ENCODE measurements at places on chromosomes 2 and 18.

GRCh38 chr2:216621292-216621691 is 11.9 kb upstream of the IGFBP2 start:
- DNase-seq, result no peak

DNA sequence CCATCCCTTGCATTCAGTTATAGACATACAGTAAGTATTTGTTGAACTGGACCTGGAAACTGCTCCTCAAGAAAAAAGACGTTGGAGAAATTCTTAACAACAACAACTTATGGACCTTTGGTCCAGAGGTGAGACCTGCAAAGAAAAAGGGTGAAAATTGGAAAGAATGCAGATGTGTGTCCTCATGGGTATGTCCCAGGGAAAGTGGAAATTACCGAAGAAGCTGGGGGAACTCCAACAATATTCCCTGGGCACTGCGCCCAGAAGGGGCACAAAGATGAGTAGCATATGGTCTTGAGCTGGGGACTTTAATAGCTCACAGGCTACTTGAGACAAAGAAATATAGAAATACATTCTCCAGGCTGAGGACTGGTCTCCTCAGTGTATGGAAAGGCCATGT is 35.5 kb upstream of the YWHAQ start:
- peak; percentile 66 for DNase-seq

GRCh38 chr2:165902934-165903333 is 50.6 kb downstream of the TTC21B start:
- peak; percentile 29 for DNase-seq

GRCh38 chr2:85661139-85661858 is 6.7 kb downstream of the SFTPB start:
- DNase-seq, result no peak

DNA sequence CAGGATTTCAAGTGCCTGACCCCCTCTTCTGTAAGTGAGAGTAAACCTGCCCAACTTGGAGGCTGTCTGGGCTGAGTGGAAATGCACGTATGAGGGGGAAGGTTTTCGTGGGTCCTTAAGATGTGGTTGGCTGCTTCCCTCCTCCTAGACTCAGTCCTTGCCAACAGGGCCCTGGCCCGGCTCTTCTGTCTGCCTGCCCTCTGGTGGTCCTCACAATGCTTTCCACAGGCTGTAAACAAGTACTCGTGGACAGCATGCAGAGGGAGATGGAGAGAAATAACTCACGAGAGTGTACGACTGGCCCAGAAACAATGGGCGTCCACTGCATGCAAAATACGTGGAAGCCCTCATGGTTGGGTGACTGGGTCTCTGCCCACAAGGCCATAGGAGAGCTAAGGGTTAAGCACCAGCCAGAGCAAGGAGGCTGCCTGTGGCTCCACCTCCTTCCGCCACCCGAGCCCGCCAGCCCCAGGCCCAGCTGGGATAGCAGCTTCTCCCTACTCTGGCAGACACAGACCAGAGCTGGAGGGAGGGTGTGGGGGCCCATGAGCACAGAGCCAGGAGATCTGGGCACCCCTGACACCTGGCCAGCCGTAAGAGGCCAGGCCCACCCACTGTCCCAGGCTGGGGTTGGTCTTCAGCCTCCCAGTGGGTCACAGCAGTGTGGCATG is 17.0 kb upstream of the ARHGEF4 start:
- DNase-seq, result no peak

GRCh38 chr2:23761638-23762037 is 165.3 kb downstream of the ATAD2B start:
- no peak for DNase-seq

GRCh38 chr2:148582679-148583511 is 61.7 kb upstream of the EPC2 start:
- peak; percentile 9 for DNase-seq

DNA sequence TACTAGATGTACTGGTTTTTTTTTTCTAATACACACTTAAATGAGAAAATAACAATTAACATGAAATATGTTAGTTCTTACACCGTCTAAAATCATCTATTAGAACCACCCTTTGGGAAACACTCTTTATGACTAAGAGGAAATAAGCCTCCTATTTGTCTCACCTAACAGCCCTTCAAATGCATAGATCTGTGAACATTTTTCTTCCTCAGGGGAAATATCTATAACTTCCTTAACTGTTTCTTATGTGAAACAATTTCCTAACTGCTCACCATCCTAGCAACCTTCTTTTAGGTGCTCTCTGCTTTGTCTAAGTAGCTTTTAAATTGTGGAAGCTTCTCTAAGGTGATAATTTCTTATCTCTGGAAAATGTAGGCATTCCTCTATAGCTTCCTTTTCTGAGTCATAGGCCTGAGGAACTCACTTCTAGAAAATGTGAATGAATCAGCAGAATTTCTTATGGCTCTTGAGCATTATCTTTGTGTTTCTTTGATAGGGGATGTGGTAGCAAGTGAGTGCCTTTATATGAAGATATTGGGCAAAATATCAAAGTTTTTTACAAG is 56.1 kb downstream of the CNTNAP5 start:
- no peak for DNase-seq

DNA sequence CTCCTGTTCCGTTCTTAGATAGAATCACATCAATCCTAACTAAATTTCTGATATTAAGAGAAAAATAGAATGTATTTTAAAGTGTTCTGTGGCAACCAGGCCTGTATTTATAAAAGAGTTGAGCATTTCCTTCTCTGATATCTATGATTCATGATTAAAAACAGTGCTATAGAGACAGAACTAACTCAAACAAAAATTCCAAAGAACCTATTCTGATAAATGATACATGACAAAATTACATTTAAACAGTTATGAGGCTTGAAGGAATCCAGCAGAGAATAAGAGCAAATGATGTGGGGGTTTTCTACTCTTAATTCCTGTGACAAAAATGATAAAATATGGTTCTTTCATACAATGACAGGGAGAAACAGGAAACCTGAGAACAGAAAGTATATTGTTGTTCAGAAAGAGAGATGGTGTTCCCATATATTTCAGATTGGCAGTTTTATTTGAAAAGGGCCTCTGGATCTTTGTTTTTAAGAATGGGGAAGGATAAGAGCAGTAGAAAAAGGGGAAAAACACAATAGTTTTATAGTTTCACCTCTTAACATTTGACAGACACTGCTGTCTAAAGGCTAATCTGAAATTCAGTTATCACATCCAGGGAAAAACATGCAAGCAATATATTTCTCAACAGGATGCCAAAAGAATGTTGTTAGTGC is 944.3 kb downstream of the LRP1B start:
- no peak for DNase-seq

DNA sequence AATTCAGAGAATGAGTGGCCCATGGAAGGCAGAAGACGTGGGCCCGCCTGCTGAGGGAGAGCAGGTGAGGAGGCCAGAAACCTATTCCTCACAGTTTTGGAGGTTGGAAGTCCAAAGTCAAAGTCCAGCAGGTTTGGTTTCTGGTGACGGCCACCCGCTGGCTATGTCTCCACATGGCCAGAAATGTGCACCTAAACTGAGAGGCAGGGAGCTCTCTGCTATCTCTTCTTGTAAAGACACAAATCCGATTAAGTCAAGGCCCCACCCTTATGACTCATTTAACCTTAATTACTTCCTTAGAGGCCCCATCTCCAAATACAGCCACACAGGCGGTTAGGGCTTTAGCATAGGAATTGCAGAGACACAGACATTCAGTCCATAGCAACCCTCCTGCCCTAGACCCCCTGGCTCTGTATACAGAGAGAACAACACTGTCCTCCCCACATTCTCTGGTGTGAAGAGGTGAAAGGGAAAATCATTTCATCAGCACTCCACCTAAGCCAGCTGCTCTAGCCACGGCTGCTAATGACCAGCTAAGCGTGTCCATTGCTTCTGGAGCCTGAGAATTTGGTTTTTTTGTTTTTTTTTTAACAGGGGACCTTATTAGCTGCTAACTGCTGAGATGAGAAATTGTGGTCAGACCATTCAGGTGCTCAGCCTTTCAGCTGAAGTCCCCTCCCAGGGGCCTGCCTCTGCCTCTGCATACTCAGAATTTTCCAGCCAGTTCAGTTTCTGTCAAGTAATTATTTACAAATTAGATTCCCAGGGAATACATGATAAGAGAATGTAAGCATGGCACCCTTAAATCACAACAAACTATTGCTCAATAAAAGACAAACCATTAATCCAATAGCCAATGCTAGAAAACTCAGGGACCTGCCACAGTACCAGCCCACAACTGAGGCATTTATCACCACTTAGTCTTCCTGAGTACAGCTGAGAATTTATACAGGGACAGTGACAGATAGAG is 368.7 kb upstream of the ID2 start:
- no peak for DNase-seq

DNA sequence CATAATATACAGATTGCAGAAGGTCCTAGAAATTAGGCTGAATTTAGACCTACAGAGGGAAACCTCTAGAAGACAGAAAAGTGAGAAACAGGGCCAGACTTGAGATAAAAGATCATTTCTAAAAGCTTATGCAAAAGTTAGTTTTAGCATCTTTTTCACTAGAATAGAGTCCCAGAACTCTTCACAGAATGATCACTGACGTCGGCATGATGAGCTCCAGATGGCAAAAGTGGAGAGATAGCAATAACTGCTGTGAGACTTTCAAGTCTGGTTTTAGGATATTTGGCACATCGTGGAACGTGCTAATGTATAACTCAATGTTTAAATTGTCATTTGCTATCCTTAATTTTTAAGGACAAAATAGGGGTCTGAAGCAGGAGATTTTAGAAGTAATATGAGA is 1050.7 kb upstream of the CELF4 start:
- no peak for DNase-seq

GRCh38 chr18:35193316-35193715 is 47.5 kb upstream of the ZNF397 start:
- DNase-seq, result no peak

DNA sequence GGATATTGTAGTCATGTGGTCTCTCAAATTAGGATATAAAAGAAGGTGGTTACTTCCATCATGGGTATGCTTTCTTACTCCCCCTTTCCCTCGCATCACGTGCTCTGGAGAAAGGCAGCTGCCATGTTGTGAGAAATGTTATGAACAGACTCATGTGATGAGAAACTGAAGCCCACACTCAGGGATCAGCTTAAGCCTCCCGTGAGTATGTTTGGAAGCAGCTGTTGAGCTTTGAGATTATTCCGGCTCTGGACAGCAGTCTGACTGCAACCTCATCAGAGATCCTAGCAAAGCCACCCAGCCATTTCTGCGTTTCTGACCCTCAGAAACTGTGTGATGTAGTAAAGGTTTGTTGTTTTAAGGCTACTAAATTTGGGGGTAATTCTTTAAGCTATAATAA is 700.1 kb downstream of the ADCYAP1 start:
- DNase-seq, result no peak

DNA sequence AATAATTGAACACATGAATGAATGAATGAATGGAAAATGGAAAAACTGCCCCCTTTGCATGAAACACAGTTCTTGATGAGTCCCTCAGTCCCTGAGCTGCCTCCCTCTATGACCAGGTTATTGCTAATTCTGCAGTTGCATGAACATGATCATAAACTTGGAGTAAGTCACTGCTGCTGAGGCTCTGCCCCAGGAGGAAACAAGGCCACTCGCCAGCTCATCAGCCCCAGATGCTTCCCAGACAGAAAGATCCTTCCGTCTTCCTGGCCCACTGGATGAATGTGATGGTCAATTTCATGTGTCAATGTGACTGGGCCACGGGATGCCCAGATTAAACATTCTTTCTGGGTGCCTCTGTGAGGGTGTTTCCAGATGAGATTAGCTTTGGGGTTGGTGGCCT is 16.4 kb downstream of the GPR45 start:
- peak; percentile 66 for DNase-seq

DNA sequence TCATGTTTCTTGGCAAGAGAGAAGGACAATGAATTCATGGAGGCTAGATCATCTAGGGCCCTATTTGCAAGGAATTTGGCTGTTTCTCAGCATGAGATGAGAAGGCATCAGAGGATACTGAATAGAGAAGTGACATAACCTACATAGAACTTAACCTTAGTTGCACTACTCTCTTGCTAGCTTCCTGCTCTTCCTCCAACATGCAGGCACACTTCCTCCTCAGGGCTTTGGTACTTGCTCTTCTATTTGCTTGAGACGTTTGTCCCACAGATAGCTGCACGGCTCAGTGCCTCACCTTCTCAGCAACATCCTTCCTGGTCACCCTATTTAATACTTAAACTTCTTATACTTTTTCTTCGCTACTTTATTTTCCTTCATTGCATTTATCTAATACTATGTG is 20.0 kb upstream of the LANCL1 start:
- no peak for DNase-seq

DNA sequence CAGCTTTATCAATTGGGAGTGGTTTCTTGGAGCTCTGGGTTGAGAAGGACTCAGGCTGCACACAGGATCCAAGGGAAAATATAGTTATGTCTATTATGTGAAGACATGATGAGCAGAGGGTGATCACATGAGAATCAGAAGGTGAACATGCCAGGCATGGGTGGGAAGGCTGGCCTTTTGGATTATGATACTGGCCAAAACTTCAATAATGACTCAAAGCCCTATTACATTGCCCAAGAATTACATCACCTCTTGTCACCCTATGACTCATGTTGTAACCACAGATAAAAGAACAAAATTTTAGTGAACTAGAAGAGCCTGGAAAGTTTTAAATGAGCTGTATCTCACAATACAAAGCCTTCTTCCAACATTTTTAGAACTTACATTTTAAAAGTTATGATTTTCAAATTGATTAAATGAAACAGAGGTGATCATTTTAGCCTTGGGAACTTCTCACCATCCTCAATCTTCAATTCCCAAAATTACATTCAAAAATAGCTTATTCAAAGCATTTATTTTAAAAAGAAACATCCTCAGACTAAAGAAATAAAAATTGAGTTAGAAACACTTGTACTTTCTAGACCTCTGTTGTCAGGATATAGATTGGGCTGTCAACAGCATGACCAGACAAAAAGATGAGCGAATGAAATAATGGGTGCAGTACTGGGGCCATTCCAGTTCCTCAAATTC is 428.3 kb downstream of the MBD2 start:
- DNase-seq, result peak; percentile 90

Measured in AG10803 (cell line).